AG10803 (cell line): ENCODE measurements at places on chromosomes 2 and 18.
A peak's percentile ranks its signal among the peaks of the same experiment; 100 is the strongest.

- no peak for DNase-seq
These were observed 649 bp downstream of the FECH start for GRCh38 chr18:57585855-57586250.

DNA sequence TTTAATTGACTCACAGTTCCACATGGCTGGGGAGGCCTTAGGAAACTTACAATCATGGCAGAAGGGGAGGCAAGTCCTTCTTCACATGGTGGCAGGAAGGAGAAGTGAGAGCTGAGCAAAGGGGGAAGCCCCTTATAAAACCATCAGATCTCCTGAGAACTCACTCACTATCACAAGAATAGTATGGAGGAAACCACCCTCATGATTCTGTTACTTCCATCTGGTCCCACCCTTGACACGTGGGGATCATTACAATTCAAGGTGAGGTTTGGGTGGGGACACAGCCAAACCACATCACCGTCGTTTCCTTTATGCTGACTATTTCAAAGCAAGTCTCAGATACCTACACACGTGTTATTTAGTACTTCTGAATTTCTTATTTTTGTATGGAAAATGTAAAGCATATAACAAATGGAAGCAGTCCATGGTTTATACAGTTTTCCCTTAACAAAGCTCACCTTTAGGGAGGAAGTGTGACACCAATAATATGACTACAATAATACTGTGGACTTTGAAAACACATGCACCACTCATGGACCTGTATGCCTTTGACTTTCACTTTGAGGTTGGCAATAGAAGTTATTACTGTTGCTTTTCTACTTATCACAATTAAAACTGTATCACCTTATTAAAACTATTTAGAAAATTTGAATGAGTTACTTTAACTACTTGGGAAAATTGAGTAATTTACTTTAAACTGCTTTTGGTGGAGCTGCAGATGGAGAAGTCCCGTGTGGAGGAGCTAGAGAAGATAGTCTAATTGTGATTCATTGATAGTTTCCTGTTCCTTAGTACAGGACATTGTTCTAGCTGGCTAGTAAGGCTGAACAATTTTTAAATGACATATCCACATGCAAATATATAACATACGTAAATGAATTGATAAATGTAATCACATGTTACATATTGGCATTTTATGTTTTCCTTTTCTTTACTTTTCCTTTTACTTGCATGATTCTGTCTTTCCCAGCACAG lies 37.3 kb downstream of the MTCL1 start:
- no peak for DNase-seq

DNA sequence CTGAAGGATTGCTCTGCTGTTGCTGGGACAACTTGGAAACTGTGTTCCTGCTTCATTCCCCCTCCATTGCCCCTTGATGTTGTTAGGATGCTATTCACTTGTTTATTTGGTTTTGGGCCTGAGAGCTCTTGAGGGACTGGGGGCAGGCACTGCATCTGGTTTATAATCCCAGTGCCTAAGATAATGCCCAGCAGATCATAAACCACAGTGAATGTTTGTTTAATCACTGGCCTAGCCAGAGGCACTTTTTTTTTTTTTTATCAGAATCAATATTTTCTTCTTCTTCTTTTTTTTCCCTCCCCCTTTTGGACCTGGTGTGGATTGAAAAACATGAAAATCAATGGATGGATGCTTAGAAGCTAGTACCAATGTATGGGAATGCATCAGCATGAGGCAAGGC lies 38.1 kb downstream of the KCNS3 start:
- no peak for DNase-seq

- no peak for DNase-seq
These were observed 101.7 kb upstream of the MSH2 start for GRCh38 chr2:47301277-47301618.

DNA sequence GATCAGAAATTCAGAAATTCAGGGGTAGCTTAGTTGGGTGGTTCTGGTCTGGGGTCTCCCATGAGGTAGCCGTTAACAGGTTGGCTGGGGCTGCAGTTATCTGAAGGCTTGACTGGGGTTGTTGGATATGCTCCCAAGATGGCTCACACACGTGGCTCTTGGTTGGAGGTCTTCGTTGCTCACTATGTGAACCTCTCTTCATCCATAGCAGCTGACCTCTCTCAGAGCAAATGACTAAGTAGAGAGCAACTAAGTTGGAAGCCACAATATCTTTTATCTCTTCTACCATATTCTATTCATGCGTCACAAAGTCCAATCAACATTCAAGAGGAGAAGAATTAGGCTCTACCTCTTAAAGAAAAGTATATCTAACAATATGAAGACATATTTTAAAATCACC lies 38.7 kb upstream of the SERTAD2 start:
- DNase-seq = peak; percentile 24

- DNase-seq = no peak
These were observed 71.2 kb downstream of the TGFA start for GRCh38 chr2:70482401-70482800.

- no peak for DNase-seq
These were observed 52.8 kb upstream of the RMDN2 start for GRCh38 chr2:37872192-37872750.
